Tibial artery (tissue), 4 donors: ENCODE measurements at places on chromosomes 4 and X.

GRCh38 chr4:142369141-142369540 is 477.0 kb downstream of the INPP4B start:
- no peaks in the 10 kb centered on the region for H3K27me3 ChIP-seq
- no peaks in the 10 kb centered on the region for H3K36me3 ChIP-seq
- no peak overlapping the region for H3K4me3 ChIP-seq
- no peak for DNase-seq
- peaks cover 10% of the 10 kb centered on the region for H3K4me1 ChIP-seq
- H3K27ac ChIP-seq, result no peak overlapping the region

DNA sequence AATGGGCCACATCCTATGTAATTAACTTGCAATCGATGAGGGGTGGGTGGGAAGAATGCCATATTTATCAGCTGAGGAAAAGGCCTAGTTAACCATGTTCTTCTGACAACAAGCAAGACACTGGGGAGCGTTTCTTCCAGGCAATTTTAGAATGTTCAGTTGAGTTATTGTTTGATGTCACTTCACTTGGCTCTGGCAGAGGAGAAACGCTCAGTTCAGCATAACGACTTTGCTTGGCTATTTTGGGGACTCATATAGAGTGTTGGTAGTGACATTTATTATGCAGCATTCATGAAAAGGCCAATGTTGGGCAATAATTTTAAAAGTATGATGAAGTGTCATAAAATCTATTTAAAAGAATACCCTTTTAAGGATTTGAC is 648 bp downstream of the SYNPO2 start:
- peak overlapping the region; percentile 77 for H3K27ac ChIP-seq
- no peaks in the 10 kb centered on the region for H3K36me3 ChIP-seq
- peaks cover 17% of the 10 kb centered on the region for H3K4me1 ChIP-seq
- peak overlapping the region; percentile 92 for H3K4me3 ChIP-seq

- no peaks in the 10 kb centered on the region for H3K4me1 ChIP-seq
- no peaks in the 10 kb centered on the region for H3K36me3 ChIP-seq
- DNase-seq, result no peak
- no peak overlapping the region for H3K27ac ChIP-seq
Measured at GRCh38 chr4:106602711-106603110, 234.1 kb upstream of the GIMD1 start.

- DNase-seq, result no peak
- H3K4me1 ChIP-seq, result no peaks in the 10 kb centered on the region
- H3K27me3 ChIP-seq, result no peaks in the 10 kb centered on the region
- no peak overlapping the region for H3K27ac ChIP-seq
- H3K4me3 ChIP-seq, result no peak overlapping the region
Measured at GRCh38 chrX:111568354-111568753, 56.9 kb downstream of the SERTM2 start.

GRCh38 chrX:19718642-19719041 is 168.8 kb downstream of the SH3KBP1 start:
- no peaks in the 10 kb centered on the region for H3K27me3 ChIP-seq
- no peak overlapping the region for H3K27ac ChIP-seq
- no peak overlapping the region for H3K4me3 ChIP-seq
- no peak for DNase-seq

GRCh38 chrX:123731258-123731986 is 1.4 kb downstream of the THOC2 start:
- H3K4me1 ChIP-seq, result no peaks in the 10 kb centered on the region
- peak overlapping the region; percentile 85 for H3K27ac ChIP-seq
- H3K27me3 ChIP-seq, result no peaks in the 10 kb centered on the region
- DNase-seq, result no peak
- no peaks in the 10 kb centered on the region for H3K36me3 ChIP-seq

- no peaks in the 10 kb centered on the region for H3K4me1 ChIP-seq
- no peak overlapping the region for H3K4me3 ChIP-seq
- H3K27ac ChIP-seq, result no peak overlapping the region
Measured at GRCh38 chr4:54371173-54371572, 142.1 kb downstream of the PDGFRA start.

DNA sequence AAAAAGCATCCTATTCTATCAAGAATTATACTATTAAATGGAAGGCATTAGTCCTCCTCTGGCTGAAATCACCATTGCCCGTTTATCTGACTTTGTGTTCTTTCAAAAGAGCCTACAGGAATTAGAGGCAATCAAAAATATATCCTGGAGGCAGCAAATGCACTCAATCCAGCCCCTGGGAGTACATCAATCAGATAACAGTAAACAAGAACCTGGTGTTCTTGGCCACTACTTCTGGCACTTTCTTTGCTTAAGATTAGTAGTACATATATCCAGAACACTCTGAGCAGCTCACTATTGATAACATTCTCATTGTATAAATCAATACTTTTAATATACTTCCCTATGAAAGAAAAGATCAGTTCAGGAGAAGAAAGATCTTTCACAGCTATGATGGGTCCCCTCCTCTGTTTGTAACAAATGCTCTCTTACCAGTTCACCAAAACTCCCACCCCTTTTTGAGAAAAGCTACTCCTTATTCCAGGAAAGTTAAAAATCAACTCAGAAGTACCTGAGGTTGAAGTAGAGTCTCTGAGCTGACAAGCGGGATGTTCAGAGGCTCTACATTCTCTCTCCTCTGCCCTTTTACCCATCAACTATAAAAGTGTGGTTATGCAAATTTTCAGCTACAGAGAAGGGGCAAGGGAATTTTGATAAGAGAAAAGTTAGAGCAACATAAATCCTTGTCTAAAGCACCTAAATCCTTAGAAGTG is 176.0 kb downstream of the COX18 start:
- H3K36me3 ChIP-seq, result no peaks in the 10 kb centered on the region
- no peak for DNase-seq
- H3K4me1 ChIP-seq, result no peaks in the 10 kb centered on the region
- no peak overlapping the region for H3K4me3 ChIP-seq
- H3K27ac ChIP-seq, result peak overlapping the region; percentile 66

DNA sequence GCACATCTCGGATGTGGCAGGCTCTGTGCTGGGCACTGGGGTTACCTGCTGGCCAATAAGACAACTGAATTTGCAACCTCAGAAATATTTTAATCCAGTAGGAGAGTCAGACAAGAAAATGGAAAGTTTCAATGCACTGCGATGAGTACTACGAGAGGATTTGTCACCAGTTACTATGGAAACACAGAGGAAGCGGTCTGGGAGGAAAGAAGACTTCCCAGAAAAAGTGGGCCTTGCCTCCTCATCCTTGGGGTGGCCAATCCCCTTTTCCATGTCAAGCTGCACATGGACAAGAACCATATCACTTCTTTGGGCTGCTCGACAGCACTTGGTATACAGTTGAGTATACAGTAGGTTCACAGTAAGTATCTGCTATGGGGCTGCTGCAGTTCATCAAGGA is 67.6 kb downstream of the FAM184B start:
- no peak for DNase-seq
- no peaks in the 10 kb centered on the region for H3K36me3 ChIP-seq
- H3K4me3 ChIP-seq, result no peak overlapping the region
- H3K27ac ChIP-seq, result no peak overlapping the region
- H3K4me1 ChIP-seq, result peaks cover 17% of the 10 kb centered on the region

DNA sequence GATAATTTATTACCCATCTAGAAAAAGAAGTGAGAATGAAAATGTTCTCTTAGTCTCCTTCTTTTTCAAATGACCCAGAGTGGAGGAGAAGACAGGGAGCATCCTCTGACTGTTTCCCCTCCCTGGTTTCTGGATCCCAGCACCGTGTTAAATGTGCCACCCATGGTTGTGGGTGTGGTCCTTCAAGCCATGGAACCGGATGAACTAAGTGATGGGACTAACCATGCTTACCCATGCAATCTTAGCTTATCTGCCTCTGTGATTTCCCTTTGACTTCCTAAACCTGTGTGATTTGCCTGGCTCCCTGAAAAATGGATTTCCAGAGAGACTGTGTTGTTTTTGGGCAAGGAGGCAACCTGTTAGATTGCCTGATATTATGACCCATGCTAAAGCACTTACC is 437.1 kb downstream of the MAGEB5 start:
- no peaks in the 10 kb centered on the region for H3K27me3 ChIP-seq
- DNase-seq, result no peak
- H3K4me3 ChIP-seq, result no peak overlapping the region
- H3K27ac ChIP-seq, result no peak overlapping the region
- no peaks in the 10 kb centered on the region for H3K4me1 ChIP-seq

DNA sequence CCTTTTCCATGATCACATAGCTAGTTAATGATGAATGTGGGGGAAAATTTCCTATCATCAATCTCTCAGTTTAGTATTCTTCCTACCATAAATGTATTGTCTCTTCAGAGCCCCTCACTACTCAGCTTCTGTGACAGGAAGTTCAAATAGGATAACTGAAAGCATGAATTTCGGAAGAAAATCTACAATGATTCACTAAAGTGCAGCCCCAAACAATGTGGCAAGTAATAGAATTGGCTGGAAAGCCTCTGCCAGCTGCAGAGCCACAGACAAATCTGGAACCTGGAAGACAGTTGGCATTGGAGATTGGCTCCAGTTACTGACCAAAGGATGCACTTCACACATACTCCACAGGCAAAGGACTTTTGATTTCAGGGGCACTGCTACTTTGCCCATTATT is 35.2 kb downstream of the EGF start:
- DNase-seq, result no peak
- H3K27ac ChIP-seq, result no peak overlapping the region
- no peaks in the 10 kb centered on the region for H3K36me3 ChIP-seq

DNA sequence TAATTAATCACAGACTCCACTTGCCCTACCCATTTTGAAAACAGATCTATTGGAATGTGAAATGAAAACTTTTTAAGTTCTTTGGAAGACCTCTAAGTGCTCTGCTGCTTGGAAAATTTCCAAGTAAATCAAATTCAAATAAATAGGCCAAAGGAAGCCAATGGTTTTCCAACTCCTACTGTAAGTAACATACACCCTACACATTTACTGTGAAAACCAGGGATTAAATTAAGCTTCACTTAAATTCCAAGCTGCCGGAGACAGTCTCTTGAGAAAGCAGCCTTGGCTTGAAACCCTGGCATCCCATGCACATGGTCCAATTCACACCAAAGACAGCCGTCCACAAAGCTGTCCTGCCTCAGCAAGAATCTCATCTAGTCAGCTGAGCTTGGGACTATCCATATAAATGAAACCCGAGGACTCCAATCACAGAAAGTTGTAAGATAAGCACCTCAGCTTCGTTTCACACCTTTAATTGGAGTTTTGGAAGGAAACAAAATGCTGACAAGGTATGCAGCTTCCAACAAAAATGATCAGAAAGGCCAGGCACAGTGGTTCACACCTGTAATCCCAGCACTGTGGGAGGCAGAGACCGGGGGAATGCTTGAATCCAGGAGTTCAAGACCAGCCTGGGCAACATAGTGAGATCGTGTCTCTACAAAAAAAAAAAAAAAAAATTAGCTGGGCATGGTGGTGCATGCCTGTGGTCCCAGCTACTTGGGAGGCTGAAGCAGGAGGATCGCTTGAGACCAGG is 88.6 kb downstream of the APBB2 start:
- no peaks in the 10 kb centered on the region for H3K36me3 ChIP-seq
- H3K4me3 ChIP-seq, result no peak overlapping the region
- no peak for DNase-seq
- H3K4me1 ChIP-seq, result peaks cover 64% of the 10 kb centered on the region

DNA sequence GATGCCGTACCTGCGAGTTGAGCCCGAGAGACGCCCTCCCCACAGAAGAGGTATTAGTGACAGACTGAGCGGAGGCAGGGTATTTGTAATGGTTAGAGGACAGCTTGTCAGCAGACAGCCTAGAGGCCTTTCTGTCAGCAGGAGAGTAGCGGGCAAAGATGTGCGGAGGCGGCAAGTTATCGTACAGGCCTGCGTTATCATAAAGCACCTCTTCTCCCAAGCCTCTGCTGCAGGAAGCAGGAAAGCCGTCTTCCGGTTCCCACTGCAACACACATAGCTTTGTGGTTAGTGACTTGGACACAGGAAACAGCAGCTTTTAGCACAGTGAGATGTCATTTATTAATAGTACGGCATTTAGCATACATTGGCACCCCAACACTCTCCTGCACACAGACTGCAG is 158.3 kb downstream of the AFAP1 start:
- no peak overlapping the region for H3K4me3 ChIP-seq
- peak overlapping the region; percentile 60 for H3K27ac ChIP-seq
- peak; percentile 44 for DNase-seq
- H3K4me1 ChIP-seq, result peaks cover 28% of the 10 kb centered on the region

- DNase-seq, result no peak
- no peaks in the 10 kb centered on the region for H3K27me3 ChIP-seq
- no peak overlapping the region for H3K27ac ChIP-seq
- H3K36me3 ChIP-seq, result no peaks in the 10 kb centered on the region
- H3K4me3 ChIP-seq, result no peak overlapping the region
Measured at GRCh38 chr4:98381306-98381705, 120.1 kb downstream of the RAP1GDS1 start.

DNA sequence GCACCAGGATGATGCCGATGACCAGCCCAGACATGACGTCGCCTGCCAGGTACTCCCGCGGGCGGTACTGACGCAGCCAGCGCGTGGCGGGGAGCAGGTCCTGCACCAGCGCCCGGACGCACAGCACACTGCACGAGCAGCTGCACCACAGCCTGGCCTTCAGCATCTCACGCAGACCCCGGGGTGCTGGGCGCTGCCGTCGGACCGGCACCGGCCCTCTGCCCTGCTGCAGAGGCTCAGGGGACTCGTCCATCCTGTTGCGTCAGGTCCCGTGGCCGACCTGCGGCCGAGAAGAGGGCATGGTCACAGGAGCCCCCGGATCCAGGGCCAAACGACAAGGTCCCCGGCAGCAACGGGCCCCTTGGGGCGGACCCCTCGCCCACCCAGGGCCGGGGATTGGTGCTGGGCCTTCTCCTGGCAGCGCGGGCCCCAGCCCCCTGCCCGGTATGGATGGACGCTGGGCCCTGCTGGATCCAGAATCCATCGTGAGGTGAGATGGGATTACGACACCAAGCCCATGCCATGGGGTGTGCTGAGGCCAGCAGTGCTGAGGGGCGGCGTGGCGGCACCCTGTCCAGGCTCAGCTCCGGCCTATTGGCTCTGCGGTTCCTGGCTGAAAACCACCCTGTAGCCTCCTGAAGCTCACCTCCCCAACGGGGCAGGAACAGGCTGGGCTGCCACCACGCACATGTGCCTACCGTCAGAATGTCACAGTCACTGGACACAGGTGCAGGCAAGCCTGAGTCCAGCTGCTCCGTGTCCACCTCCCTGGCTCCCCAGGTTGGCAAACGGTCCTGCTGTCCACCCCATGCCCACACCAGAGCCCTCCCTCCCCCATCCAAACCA is 1.5 kb downstream of the SLC26A1 start:
- H3K36me3 ChIP-seq, result peaks cover 18% of the 10 kb centered on the region
- no peak overlapping the region for H3K4me3 ChIP-seq
- H3K27ac ChIP-seq, result no peak overlapping the region
- peaks cover 14% of the 10 kb centered on the region for H3K27me3 ChIP-seq

DNA sequence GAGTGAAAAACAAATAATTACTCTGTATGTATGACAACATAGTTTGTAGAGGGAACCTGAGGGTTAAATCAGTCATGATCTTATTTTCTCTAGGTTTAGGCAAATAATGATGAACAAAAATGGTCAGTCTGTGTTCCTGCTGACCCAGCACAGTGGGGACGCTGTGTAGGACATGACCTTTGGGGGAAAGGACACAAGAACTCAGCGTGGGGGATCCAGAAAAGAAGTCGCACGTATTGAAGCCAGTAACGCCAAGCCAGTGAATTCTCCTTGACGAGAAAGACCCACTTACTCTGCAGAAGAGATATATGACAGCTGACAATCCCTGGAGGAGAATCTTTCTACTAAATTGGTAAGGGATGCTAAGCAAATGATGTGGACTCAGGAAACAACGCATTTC is 36.6 kb downstream of the HELT start:
- no peaks in the 10 kb centered on the region for H3K27me3 ChIP-seq
- H3K4me3 ChIP-seq, result no peak overlapping the region
- no peaks in the 10 kb centered on the region for H3K4me1 ChIP-seq
- H3K27ac ChIP-seq, result no peak overlapping the region
